Karpas-422 (cell line): ENCODE measurements at places on chromosomes 3 and 15. TPM values are rescaled to one million over a fixed set of nuclear protein-coding genes. Genes with fewer than 3 reads are reported as not detected.
A peak's percentile ranks its signal among the peaks of the same experiment; 100 is the strongest.

- peak; percentile 71 for DNase-seq
- no peaks in the 10 kb centered on the region; the same call in 1 of the 2 replicates for H3K27me3 ChIP-seq
- H3K4me3 ChIP-seq: peak overlapping the region; percentile 62
- H3K27ac ChIP-seq: no peak overlapping the region
Measured at GRCh38 chr3:183178833-183179549, 16.5 kb upstream of the LAMP3 start.

- H3K27ac ChIP-seq: no peak overlapping the region
- DNase-seq: no peak
- H3K36me3 ChIP-seq: no peaks in the 10 kb centered on the region
- H3K4me1 ChIP-seq: no peaks in the 10 kb centered on the region
- no peaks in the 10 kb centered on the region for H3K27me3 ChIP-seq
Measured at GRCh38 chr3:139533781-139534454, 5.6 kb downstream of the RBP1 start.

DNA sequence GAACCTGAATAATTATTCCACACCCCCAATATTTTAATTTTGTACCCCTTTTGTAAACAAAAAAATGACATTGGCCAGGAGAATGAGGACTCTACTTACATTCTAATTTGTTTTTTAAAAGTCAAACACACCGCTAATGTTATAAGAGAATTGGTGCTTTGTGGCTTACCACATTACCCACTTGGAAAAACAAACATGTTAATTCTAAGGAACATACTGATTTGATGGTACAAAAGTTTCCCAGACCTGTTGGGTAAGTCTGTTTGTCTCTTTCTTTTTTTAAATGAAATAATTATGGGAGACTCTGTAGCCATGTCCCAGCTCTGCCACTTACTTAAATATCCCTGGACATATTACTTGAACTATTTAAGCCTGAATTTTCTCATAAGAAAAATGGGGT lies 352.5 kb upstream of the C2CD4B start:
- no peaks in the 10 kb centered on the region for H3K27me3 ChIP-seq
- no peak overlapping the region for H3K27ac ChIP-seq
- DNase-seq: no peak
- no peak overlapping the region for H3K4me3 ChIP-seq

DNA sequence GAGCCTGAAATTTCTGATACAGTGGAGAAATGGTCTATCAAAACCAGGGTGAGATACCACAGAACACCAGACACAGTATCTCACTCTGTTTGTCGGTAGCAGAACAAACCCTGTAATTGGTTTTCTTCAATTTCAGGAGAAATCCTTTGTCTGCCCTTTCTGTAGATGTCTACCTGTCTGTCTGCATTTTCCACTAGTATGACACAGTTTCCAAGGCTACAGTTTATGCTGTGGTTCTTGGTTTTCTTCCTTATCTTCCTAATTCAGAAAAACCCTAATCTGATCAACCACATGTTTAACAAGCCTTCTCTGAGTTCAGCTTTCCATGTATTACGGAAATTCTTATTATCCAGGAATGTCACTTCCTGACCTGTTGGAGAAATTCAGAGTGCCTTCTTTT lies 70.8 kb downstream of the SCN11A start:
- H3K4me1 ChIP-seq: no peaks in the 10 kb centered on the region
- no peak overlapping the region for H3K4me3 ChIP-seq
- H3K27me3 ChIP-seq: no peaks in the 10 kb centered on the region
- no peak for DNase-seq
- no peaks in the 10 kb centered on the region for H3K36me3 ChIP-seq

FANCD2OS gene
- total RNA-seq: not detected in 2 replicates

CACNA2D3 gene
- 0.11 TPM in 1 of 2 replicates, not detected in the other for total RNA-seq

CX3CR1 gene
- 0.48 TPM in 1 of 2 replicates, not detected in the other for total RNA-seq

HGD gene
- total RNA-seq: not detected in 2 replicates
